ENCODE measurements at places on chromosomes 5 and 9.

DNA sequence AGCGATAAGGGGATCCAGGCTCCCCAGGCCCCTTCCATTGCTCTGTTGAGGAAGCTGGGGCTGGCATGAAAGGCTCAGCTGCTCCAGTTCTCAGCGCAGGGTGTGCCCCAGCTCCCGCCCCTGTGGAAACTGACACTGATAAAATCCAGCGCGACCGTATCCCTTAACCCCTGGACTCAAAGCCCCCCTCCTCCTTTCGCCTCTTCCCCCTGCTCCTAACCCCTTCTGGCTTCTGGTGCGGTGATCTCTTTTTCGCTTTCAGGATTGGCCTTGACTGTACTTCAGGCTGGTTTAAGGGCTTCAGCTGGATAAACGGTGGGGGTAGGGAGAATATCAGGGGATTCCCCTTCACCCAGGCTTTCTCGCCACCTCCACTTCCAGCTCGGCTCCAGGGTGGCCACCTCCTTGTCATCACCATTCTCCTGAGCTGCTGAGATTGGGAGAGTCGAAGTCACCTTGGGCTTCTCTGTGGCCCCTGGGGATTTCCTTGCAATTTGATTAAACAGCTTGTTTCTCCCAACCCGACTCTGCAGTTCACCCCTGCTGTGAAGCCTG is 843 bp downstream of the BSPRY start:
- no peak for DNase-seq

GRCh38 chr5:86679529-86679928 is 61.8 kb downstream of the COX7C start:
- DNase-seq: no peak

- no peak for DNase-seq
Observed at GRCh38 chr9:35105571-35106342, 2.8 kb upstream of the STOML2 start.

DNA sequence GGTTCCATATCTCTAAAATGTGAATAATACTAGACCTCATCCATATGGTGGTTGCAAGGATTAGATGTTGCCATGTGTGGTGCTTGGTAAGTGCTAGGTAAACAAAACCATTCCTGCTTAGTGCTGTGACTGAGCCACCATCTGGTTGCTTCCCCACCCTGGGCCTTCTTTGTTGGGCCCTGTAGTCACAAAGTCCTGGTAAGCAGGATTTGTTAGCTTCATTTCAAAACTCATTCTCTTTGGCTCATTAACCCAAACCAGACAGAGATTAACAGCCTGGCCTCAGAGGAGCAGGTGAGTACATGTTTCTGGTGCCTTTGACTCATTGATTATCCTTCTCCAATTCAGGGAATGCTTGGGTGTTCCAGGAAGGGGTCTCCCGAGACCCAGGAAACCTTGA is 240.2 kb downstream of the ARHGAP26 start:
- DNase-seq: no peak

- no peak for DNase-seq
Observed at GRCh38 chr5:161258438-161258837, 288.1 kb downstream of the GABRB2 start.

DNA sequence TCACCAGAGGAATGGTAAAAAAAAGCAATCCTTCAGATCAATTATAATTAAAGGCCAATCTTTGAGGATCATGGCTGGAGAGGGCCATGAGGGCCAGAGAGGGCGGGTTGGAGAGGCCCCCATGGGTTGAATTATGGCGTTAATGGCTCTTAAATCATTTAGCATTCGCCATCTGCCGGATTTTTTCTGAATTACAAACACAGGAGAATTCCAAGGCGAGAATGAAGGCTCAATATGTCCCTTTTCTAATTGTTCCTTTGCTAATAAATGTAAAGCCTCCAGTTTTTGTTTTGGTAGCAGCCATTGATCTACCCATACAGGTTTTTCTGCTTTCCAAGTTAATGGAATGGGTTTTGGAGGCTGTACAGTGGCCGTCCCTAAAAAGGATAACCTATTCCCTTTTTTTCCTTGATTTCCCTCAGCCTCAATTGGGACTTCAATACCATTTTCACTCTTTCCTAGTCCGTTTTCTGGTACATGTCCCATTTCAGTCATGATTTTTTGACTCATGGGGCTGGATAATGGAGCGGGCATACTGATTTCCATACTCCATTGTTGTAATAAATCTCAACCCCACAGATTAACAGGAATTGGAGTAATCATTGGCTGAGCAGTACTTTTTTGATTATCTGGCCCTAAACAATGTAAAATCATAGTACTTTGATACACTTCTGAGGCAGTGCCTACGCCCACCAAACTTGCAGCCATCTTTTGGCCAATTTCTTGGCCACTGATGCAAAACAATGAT is 6.7 kb upstream of the TMEM141 start:
- DNase-seq: no peak
